Right atrium auricular region (tissue), 2 donors: ENCODE measurements at places on chromosomes 1 and 21. TPM values are rescaled to one million over a fixed set of nuclear protein-coding genes. Genes with fewer than 3 reads are reported as not detected.

GRCh38 chr1:8976896-8977450 lies 31.3 kb downstream of the CA6 start:
- no peaks in the 10 kb centered on the region for H3K4me1 ChIP-seq
- no peak overlapping the region for H3K4me3 ChIP-seq

DNA sequence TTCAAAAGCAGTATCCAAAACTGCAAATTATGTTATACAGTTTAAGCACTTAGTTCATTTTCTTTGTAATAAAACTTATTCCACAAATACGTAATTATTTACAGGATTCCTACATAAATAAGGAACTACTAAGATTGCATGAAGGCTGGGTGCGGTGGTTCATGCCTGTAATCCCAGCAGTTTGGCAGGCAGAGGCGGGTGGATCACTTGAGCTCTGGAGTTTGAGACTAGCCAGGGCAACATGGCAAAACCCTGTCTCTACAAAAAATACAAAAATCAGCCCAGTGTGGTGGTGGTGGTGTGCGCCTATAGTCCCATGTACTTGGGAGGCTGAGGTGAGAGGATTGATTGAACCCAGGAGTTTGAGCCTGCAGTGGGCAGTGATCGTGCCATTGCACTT lies 69.3 kb downstream of the POU2F1 start:
- no peaks in the 10 kb centered on the region for H3K4me1 ChIP-seq
- H3K27ac ChIP-seq, result no peak overlapping the region
- H3K27me3 ChIP-seq, result no peaks in the 10 kb centered on the region
- DNase-seq, result no peak
- H3K4me3 ChIP-seq, result no peak overlapping the region

DNA sequence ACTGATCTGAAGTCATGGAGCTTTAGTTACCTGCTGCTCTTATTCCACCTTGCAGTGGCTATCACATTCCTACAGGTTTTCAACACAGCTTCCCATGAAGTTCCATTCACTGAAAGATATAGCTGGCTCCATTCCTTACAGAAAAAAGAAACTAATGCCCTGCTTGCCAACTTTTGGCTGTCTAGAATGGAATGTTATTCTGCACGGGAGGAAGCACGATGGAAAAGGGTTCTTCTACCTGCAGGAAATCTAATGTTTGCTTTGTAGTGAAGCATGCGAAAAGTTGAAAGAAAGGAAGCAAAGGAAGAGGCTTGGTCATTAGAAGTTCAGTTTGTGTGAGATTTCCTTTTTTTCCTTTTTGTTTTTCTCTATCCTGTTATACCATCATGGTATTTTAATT lies 32.6 kb downstream of the GIPC2 start:
- H3K4me3 ChIP-seq, result no peak overlapping the region
- H3K4me1 ChIP-seq, result peaks cover 32% of the 10 kb centered on the region
- H3K27ac ChIP-seq, result no peak overlapping the region
- no peaks in the 10 kb centered on the region for H3K36me3 ChIP-seq
- no peaks in the 10 kb centered on the region for H3K27me3 ChIP-seq

GRCh38 chr21:37907076-37907475 lies 9.2 kb downstream of the KCNJ6 start:
- no peak overlapping the region for H3K4me3 ChIP-seq
- no peak for DNase-seq
- no peak overlapping the region for H3K27ac ChIP-seq

DNA sequence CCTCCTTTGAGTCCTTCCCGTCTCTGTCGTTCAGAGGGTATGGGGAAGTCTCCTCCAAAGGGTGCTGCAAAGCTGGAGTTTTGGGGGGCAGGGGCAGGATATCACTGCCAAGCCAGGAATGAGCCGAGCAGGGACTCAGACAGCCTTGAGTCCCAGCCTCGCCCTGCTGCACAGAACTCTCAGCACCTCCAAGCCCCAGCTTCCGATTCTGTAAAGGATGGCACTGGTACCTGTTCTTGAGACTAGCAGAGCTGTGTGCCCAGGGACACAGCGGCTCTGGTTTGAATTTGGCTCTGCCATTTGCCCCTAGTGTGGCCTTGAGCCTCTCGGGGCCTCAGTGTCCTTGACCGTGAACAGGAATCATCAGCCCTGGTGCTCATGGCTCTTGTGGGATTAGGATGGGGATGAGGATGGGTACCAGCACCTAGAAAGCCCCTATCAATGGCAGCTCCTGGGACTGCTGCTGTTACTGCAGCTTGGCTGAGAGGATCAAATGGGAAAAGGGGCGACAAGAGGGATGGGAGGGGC lies 1.5 kb upstream of the FBLIM1 start:
- H3K4me1 ChIP-seq, result peaks cover 54% of the 10 kb centered on the region
- H3K36me3 ChIP-seq, result no peaks in the 10 kb centered on the region
- no peak overlapping the region for H3K4me3 ChIP-seq
- H3K27ac ChIP-seq, result peak overlapping the region; percentile 86

DNA sequence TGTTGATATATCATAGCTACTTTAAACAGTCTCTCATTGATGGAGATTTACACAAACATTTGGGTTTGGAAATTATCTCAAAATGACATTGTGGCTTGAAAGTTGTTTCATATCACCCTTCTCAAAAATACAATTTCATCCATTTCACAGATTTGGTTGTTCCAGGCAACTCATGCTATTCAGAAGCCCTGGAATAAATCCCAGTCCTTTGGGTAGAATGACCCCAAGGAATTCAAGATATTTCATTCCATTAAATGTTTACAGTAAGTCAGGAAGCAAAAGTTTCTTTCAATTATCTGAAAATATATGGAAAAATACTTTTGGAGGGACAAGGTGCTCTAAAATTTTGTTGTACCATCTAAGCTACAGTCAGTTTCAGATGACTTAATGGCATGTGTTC lies 27.1 kb downstream of the MPZL1 start:
- H3K4me3 ChIP-seq, result no peak overlapping the region
- DNase-seq, result no peak
- no peaks in the 10 kb centered on the region for H3K36me3 ChIP-seq
- no peak overlapping the region for H3K27ac ChIP-seq
- H3K27me3 ChIP-seq, result no peaks in the 10 kb centered on the region

- no peaks in the 10 kb centered on the region for H3K27me3 ChIP-seq
- no peak for DNase-seq
- H3K4me1 ChIP-seq, result peaks cover 10% of the 10 kb centered on the region
These were observed 43.9 kb upstream of the SGIP1 start for GRCh38 chr1:66489972-66490601.

- no peak overlapping the region for H3K4me3 ChIP-seq
- H3K4me1 ChIP-seq, result no peaks in the 10 kb centered on the region
- no peaks in the 10 kb centered on the region for H3K27me3 ChIP-seq
- no peak overlapping the region for H3K27ac ChIP-seq
- DNase-seq, result no peak
- H3K36me3 ChIP-seq, result no peaks in the 10 kb centered on the region
These were observed 36.6 kb upstream of the KCTD3 start for GRCh38 chr1:215530401-215530984.

- H3K4me3 ChIP-seq, result no peak overlapping the region
- H3K4me1 ChIP-seq, result no peaks in the 10 kb centered on the region
- H3K27ac ChIP-seq, result no peak overlapping the region
- H3K36me3 ChIP-seq, result no peaks in the 10 kb centered on the region
- no peaks in the 10 kb centered on the region for H3K27me3 ChIP-seq
These were observed 25.5 kb downstream of the OVGP1 start for GRCh38 chr1:111402083-111402482.

DNA sequence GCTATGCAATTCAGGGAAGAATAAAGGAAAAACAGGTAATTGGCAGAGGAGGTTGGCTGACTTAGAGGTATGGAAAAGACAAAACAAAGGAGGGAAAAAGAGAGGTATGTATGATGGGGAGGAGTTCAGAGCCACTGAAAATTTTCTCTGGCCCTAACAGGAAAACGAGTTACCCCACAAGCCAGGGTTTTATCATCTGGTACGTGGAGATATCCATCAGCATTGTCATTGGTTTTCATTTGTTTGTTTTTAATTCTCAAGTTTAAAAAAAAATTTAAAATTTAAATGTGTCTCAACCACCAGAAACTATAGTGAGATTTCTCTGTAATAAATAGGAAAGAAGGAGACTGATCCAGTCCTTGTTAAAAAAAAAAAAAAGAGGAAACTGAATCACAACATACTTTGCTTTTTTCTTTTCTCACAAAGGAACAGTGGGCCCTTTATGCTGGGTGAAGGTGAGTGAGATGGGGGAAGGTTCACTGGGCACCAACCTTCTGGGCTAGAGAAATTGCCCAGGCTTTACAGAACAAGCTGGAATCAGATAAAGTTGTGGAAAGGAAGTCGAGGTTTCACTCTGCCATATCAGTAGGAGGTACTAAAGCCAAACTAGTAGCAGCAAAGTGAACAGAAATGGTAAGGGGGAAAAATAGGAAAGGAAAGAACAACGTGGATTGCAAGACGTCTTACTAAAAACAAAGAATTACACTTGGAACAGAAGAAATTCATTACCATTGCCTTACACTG lies 2.7 kb downstream of the IFNAR2 start:
- no peak for DNase-seq
- no peaks in the 10 kb centered on the region for H3K4me1 ChIP-seq
- H3K27ac ChIP-seq, result peak overlapping the region; percentile 10
- no peaks in the 10 kb centered on the region for H3K36me3 ChIP-seq
- H3K4me3 ChIP-seq, result no peak overlapping the region

- H3K36me3 ChIP-seq, result peaks cover 94% of the 10 kb centered on the region
- peak overlapping the region; percentile 23 for H3K27ac ChIP-seq
- no peak for DNase-seq
- H3K4me3 ChIP-seq, result no peak overlapping the region
These were observed 50.5 kb downstream of the ACTN2 start for GRCh38 chr1:236736761-236737160.

GRCh38 chr21:42636520-42637266 lies 16.7 kb upstream of the PDE9A start:
- no peak overlapping the region for H3K4me3 ChIP-seq
- no peaks in the 10 kb centered on the region for H3K4me1 ChIP-seq
- no peak overlapping the region for H3K27ac ChIP-seq
- H3K27me3 ChIP-seq, result no peaks in the 10 kb centered on the region
- H3K36me3 ChIP-seq, result no peaks in the 10 kb centered on the region

- no peak for DNase-seq
- H3K4me3 ChIP-seq, result no peak overlapping the region
- H3K27ac ChIP-seq, result no peak overlapping the region
- peaks cover 9% of the 10 kb centered on the region for H3K4me1 ChIP-seq
These were observed 624.2 kb downstream of the PLPP3 start for GRCh38 chr1:55955016-55955621.

DNA sequence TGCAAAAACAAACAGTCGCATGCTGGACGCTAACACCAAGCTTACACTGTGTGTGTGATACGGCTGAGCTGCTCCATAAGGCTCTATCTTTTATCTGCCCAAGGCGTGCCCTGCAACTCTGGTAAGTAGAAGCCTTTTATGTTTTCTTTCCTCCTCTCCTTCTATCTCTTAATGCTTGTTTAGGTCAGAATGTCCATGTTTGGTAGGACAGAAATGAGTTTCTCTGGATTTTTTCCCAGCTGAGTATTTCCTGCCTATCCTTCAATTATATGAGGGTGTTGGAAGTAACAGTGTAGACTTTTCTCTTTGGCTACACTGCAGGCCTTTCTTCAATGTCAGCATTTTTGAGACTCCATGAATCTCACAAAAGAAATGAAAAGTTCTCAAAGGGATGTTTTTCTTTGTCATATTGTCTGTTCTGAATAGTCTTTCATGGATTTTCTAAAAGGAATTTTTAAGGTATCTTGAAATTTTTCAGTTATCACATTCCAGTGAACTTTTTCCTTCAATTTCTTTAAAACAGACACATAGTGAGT lies 124.2 kb downstream of the MACF1 start:
- no peak for DNase-seq
- H3K4me1 ChIP-seq, result no peaks in the 10 kb centered on the region
- H3K36me3 ChIP-seq, result peaks cover 95% of the 10 kb centered on the region
- no peaks in the 10 kb centered on the region for H3K27me3 ChIP-seq
- no peak overlapping the region for H3K4me3 ChIP-seq
- H3K27ac ChIP-seq, result no peak overlapping the region

DNA sequence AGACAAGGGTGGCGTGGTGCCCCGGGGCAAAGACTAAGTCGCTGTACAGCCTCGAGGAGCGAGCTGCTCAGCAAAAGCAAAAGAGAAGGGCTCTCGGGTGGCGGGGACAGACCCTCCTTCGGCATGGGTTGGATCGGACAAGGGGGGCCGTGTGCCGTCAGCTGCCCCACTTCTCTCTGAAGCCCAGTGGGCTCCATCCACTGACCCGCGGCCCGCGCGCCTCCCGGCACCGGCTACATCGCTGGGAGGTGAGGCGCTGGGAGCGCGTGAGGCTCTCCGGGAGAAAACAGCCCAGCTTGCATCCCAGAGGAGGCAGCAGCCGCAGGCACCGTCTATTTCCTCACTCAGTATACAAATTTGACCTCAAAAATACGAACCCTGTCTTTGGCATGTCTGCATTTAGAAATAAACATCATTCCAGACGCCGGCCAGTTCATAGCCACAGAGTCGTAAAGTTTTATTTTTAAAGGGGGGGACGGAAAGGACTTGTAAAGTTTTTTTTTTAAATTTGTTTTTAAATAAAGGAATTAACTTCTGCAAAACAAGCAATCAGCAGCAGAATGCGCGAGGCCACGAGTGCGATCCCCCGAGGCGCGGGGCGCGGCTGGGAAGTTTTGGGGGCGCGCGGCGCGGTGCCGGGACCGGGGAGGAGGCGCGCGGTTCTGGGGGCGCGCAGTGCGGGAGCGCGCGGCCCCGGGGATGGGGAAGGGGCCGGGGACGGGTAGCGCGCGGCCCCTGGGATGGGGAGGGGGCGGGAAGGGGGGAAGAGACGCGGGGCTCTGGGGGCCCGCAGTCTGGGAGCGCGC lies 689 bp upstream of the GPR137B start:
- peak overlapping the region; percentile 45 for H3K27ac ChIP-seq
- DNase-seq, result no peak
- peaks cover 39% of the 10 kb centered on the region for H3K4me1 ChIP-seq
- no peaks in the 10 kb centered on the region for H3K36me3 ChIP-seq
- H3K4me3 ChIP-seq, result peak overlapping the region; percentile 82
- no peaks in the 10 kb centered on the region for H3K27me3 ChIP-seq

- no peaks in the 10 kb centered on the region for H3K36me3 ChIP-seq
- no peak for DNase-seq
- H3K27ac ChIP-seq, result no peak overlapping the region
These were observed 8.6 kb downstream of the MORN1 start for GRCh38 chr1:2382621-2383361.

Gene KCNJ15
- total RNA-seq, result 1.3 TPM

Gene ADSS2
- 9.6 TPM for total RNA-seq

Gene KCNK2
- total RNA-seq, result not detected

Gene GJA8
- total RNA-seq, result not detected

Gene DHRS3
- total RNA-seq, result 50.4 TPM

Gene TRAPPC10
- total RNA-seq, result 19.7 TPM

Gene CLCA1
- not detected for total RNA-seq

Gene HHIPL2
- not detected for total RNA-seq

Gene KRTAP12-2
- total RNA-seq, result not detected

Gene G0S2
- total RNA-seq, result 212 TPM
